ENCODE measurements at places on chromosomes 3 and 15. TPM values are rescaled to one million over a fixed set of nuclear protein-coding genes. Genes with fewer than 3 reads are reported as not detected.

The ECE2 gene
- not detected for total RNA-seq

The IGSF10 gene
- 8.0 TPM for total RNA-seq

DNA sequence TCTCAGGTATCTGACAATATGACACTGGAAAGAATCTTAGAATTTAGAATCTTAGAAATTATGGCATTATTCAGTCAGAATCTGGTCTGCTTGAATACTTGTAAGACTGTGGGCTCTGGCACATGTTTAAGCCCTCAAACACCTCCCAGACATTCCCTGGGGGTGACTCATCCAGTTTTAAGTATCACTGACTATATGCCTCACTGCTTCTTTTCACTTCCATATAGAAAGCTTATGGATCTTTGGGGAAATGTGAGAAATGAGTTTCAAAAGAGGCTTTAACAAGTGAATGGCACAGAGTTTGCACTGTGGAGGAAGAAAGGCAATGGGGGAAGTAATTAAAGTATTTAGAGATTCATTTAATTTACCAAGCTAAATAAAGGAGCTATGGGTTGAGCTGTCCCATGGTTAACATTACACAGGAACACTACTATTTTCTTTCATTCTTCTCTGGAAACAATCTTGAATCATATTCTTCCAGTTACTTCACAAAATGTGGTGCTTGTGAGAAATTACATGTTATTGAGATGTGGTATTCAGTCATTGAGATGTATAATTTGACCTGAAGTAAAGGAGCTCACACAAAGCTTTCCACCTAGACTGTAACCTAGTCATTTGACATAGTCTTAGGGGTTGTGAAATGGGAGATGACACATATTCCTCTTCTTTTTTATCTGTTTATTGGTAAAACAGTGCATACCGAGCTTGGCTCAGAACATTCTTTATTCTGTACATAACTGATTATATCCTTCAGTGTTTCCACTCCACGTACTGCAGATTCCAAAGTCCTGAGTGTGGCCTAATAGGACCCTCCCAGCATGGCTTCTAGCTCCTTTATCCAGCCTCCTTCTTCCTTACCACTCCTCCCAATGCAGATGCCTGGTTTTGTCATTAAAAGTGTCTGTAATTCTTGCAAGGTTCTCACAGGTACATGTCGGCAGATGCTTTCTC is 544.6 kb upstream of the NECTIN3 start:
- peak; percentile 93 for DNase-seq

DNA sequence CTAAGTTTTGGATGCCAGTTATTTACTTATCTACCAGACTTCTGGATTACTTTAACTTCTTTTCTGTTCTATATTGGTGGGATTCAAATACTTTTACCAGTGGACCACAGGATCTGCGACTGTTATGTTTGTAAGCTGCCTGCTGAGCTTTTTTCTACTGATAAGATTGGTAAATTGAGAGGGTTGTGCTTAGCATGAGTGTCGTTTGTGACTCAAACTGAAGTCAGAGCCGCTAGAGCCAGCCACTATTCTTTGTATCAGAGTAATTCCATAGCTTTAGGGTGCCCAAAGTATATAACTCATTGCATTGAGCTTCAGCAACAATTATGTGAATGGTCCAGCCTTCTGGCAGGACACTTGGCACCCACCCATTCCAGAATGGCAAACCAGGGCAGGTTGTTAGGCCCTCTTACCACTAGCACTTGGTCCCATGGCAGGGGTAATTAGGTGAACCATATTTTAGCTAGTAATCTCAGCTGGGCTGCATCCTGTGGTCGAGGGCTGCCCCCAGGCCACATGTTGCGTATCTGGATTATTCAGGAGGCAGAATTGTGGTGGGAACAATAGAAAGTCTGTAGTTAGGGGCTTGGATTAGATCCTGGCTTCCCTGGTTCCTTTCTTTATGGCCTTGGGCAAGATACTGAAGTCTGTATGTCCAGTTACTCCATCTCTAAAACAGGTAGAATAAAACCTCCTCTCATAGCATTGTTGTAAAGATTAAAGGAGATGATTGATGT is 6.0 kb downstream of the PLCL2 start:
- peak; percentile 42 for DNase-seq

DNA sequence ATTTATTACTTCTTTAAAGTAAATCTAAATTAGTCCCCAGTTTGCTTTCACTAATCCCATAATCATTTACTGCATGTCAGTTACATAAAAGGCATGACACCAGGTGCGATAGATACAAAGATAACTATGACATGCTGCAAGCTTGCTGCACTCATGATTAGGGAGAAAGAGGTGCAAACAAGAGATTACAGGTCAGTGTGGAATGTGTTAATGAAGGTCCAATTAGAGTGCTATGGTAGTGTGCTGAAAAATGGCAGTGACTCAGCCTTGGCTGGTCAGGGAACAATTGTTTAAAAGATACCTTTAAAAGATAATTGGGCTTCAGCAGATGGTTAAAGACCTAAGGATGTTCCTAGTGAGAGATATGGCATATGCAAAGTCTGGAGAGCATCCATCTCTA is 352.6 kb upstream of the TGFBR2 start:
- DNase-seq = no peak

- DNase-seq = no peak
These were observed 57.0 kb upstream of the CMTM7 start for GRCh38 chr3:32334675-32335074.

DNA sequence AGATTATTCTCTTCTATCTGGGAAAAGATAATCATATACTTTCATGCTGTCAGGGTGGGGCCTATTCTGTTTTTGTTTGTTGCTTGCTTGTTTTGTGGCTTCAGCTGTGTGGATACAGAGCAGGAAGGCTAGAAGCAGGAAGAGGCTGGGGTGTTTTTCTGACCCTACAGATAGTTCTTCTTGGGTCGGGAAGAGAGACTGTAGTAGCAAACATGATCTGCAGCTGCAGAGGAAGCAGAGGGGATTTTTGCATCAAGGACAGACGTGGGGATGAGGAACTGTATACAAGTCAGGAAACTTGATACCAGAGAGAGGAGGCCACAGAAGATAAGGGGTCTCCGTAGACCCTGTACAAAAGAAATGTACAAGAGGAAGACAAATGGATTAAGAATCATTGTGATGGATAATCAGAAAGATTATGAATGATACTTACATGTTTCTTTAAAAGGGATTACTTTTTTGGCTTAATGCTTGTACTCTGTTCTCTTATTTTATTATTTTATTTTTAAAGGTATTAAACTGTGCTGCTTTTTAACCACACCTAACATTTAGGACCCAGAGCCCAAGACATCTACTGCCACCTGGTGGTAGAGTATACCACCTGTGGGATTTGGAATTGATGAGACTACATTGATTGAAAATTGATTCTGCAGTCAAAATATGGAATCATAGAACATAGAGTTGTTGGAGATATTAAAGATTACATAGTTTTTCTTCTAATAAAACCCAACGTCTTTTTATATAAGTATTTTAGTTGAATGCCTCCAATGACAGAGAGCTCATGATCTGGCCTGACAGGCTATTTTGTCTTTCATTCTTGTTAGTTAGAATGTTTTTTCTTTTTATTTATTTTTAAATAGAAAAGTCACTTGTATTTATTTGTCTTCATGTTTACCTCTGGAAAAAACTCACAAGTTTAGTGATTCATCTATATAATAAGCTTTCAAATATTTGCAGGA is 87.3 kb upstream of the ROPN1 start:
- DNase-seq = peak; percentile 59
